Activated CD4-positive, alpha-beta memory T cell treated with anti-CD3 and anti-CD28 coated beads, Interleukin-2, amount 10 ng/mL, durations not matched to agents 7 days and 5 days (primary cell): ENCODE measurements at places on chromosomes 2 and 18.

DNA sequence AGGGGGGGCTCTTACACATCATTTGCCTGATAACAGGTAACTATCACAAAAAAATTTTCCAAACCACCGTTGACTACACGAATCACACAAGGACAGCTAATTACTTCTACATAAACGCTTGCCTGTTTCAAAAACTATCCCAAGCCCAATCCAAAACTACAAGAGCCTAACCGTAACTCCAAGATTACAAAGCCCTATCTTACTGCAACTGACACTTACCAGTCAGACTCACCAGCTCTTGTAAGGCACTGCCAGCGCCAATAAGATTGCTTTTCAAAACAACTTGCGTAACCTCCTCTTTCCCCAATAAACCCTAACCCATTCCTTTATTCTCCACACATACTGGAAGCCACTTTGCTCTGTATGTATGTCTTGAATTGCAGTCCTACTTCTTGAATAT is 148.4 kb downstream of the NBAS start:
- DNase-seq, result no peak

- no peak for DNase-seq
Measured at GRCh38 chr18:58991167-58991798, 126.6 kb downstream of the ZNF532 start.

DNA sequence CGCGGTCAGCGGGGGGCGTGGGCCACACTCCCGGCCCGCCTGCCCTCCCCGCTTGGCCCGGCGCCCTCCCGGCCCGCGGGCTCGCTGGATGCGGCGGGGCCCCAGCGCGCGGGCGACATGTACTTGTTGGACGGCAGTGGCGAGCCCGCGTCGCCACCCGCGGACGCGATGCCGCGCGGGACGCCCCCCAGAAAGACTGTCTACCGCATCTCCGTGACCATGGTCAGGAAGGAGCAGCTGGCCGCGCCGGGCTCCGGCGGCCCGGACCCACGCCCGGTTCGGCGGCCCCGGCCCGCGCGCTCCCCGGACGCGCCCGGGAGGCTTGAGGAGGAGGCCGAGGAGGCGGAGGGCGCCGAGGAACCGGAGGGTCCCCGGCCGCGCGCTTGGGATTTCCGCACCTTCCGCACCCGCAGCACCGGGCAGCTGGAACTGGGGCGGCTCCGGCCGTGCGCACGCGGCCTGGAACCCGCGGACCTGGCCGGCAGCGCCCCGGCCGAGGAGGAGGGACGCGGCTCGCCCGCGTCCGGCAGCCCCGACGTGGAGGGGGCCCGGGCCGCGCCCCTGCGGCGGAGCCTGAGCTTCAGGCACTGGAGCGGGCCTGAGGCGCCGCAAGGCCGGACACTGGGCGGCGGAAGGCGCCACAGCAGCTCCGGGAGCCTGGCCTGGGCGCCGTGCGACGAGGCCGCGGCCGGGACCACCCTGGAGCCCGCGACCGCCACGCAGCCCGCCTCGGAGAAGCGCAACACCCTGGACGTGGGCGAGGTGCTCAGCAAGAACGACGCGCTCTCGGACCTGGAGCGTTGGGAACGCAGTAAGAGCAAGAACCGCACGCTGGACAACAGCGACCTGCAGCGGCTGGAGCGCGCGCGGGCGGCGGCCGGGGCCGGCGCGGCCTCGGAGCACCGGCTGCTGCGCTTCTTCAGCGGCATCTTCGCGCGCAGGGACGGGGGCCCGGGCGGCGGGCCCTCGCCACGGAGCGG is 176.4 kb downstream of the AGAP1 start:
- DNase-seq, result no peak

DNA sequence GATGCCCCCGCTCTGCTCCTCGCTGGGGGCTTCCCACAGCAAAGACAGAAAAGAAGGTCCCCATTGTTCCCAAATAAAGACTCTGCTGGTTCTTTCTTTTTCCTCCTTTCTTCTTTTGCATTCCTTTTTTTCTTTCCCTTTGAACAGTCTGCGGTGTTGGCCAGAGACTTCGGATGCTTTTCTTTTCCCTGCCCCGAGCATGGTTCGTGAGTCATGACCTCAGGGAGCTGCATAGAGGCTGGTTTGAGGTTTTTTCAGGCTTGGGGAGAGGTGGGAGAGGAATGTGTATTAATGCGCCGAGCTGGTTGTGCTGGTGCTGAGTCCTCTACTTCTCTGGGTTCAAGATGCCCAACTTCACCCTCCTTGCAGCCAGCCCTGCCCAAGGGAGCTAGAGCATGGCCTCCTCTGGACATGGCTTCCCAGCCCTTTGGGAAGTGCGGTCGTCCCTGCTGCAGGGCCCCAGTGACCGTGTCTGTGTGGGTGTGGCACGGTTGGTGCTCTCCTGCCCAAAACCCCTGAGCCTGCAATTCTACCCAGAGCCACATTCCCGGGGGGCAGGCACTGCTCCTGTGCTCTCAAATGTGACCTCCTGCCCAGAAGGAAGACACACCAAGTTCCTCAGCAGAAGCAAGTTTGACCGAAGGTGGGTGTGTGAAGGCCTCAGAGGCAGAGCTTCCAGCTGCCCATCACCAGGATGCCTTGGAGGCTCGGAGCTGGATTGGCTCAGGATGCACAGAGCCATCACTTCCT is 9.0 kb upstream of the ARHGEF4 start:
- no peak for DNase-seq

DNA sequence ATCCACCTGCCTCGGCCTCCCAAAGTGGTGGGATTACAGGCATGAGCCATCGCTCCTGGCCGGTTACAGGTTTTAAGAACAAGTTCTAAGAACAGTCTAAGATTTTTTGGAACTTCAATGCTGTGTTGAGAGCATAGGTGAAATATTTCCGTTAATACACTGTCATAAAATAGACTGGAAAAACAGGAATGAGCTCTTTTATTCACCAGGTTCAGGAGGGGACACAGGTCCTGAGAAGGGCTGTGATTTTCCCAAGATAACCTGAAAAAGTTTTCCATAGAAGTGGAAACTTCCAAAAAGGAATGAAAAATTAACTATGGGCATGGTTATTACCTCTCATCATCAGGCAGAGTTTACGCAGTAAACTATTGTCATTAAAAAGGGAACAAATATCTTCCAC is 97.6 kb upstream of the TMEM178A start:
- DNase-seq, result no peak

GRCh38 chr18:33440060-33441043 is at the start of gene CCDC178:
CCDC178 (minus strand) TSS chr18:33440721; CDS start chr18:33412088, 28,633 bp downstream.
- DNase-seq, result no peak

- no peak for DNase-seq
Measured at GRCh38 chr2:168091986-168092385, 155.4 kb downstream of the STK39 start.

DNA sequence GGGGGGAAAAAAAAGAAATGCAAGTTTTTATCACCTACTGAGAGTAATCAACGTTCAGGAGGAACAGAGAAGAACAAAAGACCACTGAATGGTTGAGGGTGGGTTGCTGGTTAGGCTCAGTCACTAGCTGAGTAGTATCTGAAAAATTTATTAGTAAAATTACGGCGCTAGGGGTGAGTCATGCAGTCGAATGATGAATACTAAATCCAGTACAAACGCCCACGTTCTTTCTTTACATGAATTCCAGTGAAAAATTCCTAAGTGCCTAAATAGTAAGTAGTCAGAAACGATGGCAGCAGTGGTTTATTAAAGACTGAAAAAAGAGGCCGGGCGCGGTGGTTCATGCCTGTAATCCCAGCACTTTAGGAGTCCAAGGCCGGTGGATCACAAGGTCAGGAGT is 52.0 kb downstream of the TEKT4 start:
- no peak for DNase-seq

DNA sequence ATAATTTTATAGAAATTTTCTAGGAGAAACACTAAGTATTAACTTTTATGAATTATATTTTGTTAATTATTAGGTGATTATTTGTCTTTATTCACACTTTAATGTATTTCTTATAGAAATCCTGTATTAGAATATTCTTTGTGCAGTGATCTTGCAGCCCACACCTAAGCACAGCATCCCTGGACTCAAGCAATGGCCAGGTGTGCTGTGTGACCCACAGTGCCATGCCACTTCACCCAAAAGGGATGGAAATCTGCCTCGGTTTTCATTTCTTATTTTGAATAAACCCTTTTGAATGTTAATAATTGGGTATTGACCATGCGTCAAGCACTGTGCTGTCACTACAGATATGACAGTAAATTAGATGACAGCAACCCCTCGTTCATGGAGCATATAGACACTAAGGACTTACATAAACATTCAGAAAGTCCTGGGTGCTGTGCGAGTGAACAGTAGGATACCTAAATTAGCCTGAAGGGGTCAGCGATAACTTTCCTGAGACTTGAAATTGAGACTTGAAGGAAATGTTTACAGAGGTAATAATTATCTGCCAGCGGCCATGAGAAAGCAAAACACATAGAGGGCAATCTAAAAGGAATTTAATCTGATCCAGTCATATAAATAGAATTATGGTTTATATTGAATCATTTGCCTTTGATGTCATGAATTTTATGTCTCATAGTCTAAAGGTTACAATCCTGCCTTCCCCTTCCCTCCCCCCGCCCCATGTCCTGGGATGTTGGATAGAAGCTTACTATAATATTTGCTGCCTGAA is 52.7 kb upstream of the CALCRL start:
- DNase-seq, result no peak

DNA sequence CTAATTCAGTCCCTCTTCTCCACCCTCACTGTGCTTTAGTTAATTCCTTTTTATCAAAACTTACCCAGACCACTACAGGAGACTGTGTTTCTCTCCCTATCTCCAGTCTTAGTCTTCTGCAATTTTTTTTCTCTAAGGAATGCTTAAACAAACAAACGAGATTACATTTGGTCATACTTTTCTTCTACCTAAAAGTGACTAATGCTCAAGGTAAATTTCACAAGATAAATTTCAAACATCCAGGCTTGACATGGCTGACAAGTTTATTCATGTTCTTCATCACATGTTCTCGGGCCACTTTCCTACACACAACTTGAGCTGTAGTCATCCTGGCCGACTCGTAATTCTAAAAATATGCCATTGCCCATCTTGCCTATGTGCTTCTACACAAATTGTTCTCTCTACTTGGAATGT is 23.2 kb upstream of the ACSL3 start:
- no peak for DNase-seq

DNA sequence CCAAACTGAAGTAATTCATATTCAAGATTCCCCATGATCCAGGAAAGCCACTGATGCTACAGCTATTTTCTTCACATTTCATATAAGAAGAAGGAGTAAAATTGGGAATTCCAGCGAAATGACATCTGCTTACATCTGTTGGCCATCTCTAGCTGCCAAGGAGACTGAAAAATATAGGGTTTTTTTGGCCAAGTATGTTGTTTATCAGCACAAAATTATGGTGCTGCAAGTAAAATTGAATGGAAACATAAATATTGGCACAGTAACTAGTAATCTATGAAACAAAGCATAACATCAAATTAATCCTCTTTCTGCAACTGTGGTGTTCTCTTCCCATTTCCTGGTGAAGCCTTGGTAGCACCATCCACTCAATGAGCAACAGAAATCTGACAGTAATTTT is 649.5 kb upstream of the ZNF804A start:
- no peak for DNase-seq

GRCh38 chr2:28487258-28487657 is 8.6 kb upstream of the PLB1 start:
- no peak for DNase-seq

GRCh38 chr18:73577365-73577764 is 570.3 kb downstream of the FBXO15 start:
- no peak for DNase-seq

DNA sequence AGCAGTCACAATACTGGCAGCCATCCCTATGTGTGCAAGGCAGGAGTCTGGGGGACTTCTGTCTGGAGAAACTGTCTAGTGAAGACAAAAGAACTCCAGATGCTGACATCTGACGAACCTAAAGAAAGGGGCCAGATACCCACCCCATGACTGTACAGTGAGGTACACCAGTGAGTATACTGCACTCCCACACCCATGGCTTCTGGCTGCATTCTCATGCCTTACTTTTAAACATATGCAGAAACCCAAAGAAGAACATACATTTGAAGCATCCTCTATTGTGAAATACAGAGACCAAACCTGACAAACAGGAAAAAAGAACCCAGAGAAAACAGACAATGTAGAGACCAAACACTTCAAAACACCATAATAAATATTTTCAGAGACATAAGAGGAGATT is 102.2 kb downstream of the ACTR3 start:
- no peak for DNase-seq

- no peak for DNase-seq
Measured at GRCh38 chr2:142445551-142446072, 314.8 kb upstream of the LRP1B start.

- DNase-seq, result no peak
Measured at GRCh38 chr18:11020877-11021414, 128.4 kb downstream of the PIEZO2 start.

- no peak for DNase-seq
Measured at GRCh38 chr18:3836483-3837335, 386.7 kb downstream of the TGIF1 start.

- peak; percentile 57 for DNase-seq
Measured at GRCh38 chr2:174577967-174578589, 19.5 kb downstream of the WIPF1 start.

GRCh38 chr18:22765896-22766295 is 167.2 kb upstream of the RBBP8 start:
- no peak for DNase-seq

DNA sequence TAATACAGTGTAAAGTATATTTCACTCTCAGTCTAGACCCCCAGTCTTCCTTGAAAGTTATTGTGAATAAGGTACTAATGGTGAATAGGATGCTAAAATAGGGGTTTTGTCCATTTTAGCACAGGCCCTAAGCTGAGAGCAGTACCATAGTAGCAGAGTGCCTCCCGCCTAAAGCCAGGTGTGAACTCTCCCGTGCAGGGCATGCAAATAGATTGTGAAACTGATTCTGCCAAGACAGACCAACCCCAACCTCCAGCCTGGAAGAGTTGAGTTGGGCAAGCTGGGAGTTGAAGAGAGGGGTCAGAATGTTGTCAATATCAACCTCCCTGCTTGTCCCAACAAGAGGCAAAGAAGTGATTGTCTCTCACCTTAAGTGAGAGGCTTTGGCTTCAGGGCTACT is 97.4 kb upstream of the CYRIA start:
- DNase-seq, result no peak

DNA sequence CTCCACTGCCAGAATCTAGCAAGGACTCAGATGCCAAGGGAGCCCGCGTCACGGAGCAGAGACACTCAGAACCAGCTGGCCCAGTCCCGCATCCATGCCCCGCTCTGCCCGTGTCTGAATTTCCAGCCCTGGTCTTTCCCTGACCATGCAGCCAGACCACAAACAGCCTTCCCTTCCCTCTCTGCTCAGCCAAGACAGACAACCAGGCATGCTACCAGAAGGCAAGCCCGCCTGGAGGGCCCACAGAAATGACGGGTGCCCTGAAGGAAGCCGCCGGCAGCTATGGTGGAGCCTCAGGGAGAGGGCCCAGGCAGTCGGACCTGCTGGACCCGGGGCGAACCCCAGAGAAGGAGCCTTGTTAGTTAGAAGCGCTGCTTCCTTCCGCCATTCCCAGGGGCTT is 45.1 kb upstream of the MAL start:
- no peak for DNase-seq

DNA sequence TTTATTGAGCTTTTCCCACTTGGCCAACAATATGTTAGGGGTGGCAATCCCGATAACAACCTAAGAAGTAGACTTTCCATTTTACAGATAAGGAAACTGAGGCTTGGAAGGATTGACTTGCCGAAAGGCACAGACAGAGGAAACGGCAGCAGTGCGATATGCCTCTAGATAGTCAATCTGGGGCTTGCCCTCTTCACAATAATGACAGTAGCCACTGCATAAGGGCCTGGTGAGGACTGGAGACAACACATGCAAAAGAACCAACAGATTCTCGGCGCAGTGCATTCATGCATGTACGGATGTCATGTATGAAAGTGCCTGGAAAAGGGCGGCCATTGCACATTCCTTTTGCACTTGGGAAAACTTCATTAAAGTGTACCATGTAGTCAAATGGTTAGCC is 811.2 kb downstream of the RNF144A start:
- DNase-seq, result no peak

- no peak for DNase-seq
Measured at GRCh38 chr2:73823916-73824523, 4.7 kb upstream of the STAMBP start.
